ENCODE measurements at places on chromosomes 1 and 21. TPM values are rescaled to one million over a fixed set of nuclear protein-coding genes. Genes with fewer than 3 reads are reported as not detected.

DNA sequence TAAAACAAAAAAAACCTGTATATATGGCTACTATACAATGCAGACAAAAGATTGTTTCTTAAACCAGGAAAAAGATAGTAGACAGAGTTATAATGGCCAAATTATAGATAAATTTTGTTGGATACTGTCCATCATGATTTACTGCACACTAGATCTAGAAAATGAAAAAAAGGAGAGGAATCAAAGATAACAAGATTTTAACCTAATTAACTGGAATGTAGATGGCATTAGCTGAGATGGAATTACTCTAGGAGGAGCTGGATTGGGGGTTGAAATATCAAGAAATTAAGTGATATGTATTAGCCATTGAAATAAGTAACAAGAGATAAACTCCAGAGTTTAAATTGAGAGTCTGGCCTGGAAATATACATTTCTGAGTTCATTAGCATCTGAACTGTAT, 1489.1 kb downstream of the PLA2G4A start:
- DNase-seq = no peak

- no peak for DNase-seq
Observed at GRCh38 chr1:93435443-93435842, 12.5 kb upstream of the FNBP1L start.

Gene ANKRD65
- 5.2 TPM for total RNA-seq

DNA sequence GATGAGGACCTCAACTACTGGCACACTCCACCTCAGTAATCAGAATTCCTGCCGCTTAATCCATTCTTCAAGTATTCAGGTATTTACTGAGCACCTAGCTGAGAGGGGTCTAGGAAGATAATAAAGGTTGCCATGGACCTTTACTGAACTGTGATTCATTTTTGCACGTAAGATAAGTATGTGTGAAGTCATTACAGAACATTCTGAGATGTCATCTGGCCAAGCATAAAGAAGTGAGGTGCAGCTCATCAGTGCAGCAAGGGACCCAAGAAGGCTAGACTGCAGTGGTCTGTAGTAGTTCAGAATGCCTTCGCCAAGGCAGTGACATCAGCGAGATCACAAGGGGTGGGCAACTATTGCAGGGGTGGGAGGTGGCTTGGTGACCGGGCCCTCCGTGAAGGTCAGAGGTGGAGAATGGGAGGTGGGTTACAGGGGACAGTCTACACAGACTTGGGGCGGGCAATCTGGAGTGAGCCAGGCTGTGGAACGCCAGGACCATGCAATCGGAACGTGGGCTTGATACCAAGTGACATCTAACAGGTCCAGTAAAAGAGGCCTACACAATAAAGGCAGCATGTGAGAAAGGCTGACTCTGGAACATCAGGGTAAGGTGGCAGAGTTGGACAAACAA, 107.4 kb downstream of the SLC45A1 start:
- DNase-seq = no peak

DNA sequence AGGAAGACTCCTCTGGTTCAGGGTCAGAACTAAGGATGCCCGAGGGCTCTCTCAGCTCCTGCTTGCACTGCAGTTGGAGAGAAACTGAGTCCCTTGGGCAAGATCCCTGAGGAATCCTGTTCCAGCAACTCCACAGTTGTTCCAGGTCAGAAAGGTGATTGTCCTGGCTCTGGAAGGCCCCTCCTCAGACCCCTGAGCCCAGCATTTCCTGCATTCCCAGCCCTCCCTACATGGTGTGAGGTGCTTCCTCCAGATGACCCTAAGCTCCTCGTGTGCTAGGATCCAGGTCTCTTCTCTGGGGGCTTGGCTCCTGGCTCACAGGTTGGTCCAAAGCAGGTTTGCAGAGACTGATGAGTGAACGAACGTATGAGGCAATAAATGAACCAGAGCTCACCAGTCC, 11.5 kb downstream of the LDLRAD1 start:
- DNase-seq = no peak

GRCh38 chr1:73623946-73624345, 574.0 kb downstream of the LRRIQ3 start:
- no peak for DNase-seq

Gene MCOLN2
- 3.1 TPM for total RNA-seq

Gene C1orf185
- not detected for total RNA-seq

- no peak for DNase-seq
Observed at GRCh38 chr21:21148514-21148913, 150.3 kb downstream of the NCAM2 start.

Data from kidney (tissue), 22 donors.